NCI-H1092 (cell line): ENCODE measurements at places on chromosomes 2 and 18.

DNA sequence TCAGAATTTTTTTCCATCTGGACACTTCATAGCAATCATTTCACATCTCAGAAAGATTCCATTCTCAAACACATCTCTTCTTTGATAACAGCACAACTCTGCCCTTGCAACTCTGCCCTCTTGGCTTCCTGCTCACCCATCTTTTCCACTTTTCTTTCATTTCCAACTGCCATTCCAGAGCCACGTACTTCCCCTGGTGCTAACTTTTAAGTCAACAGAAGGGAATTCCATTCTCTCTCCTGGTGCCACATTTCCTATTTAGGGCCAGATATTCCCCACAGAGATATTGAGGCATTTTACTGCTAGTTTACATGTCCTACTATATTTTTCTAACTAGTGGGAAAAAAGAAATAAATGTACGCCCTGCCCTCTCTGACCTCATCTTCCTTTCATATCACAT, 590.2 kb downstream of the ARHGAP15 start:
- no peak for DNase-seq

- no peak for DNase-seq
Measured at GRCh38 chr18:11322006-11322405, 172.6 kb upstream of the PIEZO2 start.

DNA sequence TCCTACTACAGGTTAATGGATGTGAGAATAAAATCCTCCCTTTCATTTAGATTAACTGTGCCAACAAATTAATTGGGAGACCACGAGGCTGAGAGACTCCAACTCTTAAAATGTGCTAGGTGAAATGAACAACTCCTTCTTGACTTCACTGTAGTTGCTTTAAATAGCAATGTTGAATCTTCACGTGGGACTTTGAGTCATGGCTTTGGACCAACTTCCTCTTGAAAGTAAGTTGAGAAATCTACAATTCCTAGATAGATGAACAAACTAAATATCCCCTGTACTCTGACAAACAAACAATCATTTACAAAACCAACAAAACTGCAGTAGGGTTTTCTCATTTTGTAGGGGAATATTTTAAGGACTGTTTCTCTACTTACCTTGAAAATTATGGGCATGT, 291.9 kb upstream of the SPRED2 start:
- no peak for DNase-seq

DNA sequence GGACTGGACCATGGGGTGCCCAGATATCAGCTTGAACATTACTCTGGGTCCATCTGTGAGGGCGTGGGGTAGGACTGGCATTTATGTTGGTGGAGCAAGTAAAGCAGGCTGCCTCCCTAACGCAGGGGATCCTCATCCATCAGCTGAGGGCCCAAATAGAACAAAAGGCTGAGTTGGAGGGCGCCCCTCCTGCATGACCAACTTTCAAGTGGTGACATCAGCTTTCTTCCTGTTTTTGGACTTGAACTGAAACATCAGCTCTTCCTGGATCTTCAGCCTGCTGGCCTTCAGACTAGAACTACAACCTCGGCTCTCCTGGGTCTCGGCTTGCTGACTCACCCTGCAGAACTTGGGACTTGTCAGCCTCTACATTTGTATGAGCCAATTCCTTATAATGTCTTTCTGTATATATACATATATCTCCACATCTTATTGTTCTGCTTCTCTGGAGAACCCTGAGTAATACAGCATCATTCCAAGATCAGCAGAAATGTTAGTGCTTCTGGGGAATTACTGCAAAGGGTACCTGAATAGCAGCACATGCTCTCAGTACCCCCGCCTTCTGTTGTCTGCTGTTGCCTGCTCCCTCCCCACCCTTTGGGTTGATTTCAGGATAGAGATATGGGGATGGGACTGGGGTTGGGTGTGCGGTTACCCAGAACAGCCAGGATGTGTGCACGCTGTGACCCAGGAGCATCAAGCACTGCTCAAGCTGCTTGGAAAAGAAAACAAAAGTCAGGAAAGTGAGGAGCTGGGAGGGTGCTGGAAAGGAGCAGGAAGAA, 20.0 kb downstream of the TMEM127 start:
- no peak for DNase-seq

DNA sequence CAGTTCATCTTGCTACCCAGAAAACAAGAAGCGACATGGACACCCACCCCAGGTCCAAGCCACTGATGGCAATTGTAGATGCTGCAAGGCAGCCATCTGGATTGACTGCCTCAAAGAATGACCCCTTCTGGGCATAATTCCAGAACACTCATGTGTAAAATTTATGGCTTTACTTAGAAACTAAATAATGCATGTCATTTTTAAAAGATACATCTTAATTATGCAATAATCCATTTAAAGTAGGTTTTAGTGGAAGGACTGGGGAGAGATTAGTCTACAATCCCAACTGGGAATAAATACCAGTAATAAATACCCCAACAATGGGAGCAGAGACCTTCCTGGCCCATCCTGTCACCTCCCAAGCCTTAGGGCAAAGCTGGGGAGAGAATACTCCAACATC, 247.7 kb downstream of the SS18 start:
- DNase-seq = no peak

GRCh38 chr2:170341684-170342623, 164.0 kb downstream of the MYO3B start:
- peak; percentile 27 for DNase-seq

GRCh38 chr2:9907402-9907801, 44.1 kb upstream of the GRHL1 start:
- no peak for DNase-seq

GRCh38 chr2:36801088-36801487, 104.6 kb downstream of the VIT start:
- no peak for DNase-seq

DNA sequence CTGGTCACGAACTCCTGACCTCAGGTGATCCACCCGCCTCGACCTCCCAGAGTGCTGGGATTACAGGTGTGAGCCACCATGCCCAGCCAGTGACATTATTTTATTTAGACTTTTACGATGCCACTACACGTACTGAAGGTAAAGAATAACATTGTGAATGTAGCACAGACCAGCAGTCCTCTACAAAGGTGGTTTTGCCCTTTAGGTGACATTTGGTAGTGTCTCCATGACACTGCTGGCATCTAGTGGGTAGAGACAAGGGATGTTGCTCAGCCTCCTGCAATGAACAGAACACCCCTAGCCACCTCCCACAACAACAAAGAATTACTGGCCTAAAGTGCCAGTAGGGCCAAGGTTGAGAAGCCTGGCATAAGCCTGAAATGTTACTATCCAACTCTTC, 69.5 kb downstream of the MYOM1 start:
- no peak for DNase-seq

- no peak for DNase-seq
Measured at GRCh38 chr18:59821983-59822382, 77.8 kb upstream of the PMAIP1 start.

GRCh38 chr18:44682201-44682870, 1.6 kb downstream of the SETBP1 start:
- no peak for DNase-seq

DNA sequence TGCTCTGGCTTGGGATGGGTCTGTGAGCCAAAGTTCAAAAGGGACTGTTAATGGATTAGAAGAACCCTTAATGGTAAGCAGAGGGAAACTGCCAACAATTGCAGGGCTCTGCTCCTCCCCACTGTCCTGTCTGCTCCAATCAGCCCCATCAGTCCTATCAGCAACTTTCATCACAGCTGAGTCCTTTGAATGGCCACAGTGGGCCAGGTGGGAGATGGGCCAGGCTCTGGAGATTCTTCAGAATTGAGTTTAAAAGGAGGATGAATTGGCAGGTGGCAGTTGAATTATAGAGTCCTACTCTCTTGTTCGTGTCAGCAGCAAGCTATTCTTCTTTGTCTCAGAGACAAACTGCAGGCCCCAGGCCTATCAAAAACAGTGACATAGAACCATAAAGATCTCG, 573.9 kb downstream of the EPHA4 start:
- DNase-seq = no peak
